A549 treated with RU486 at 1 μM for 4 hours (cell line): ENCODE measurements at places on chromosomes 16 and 17. TPM values are rescaled to one million over a fixed set of nuclear protein-coding genes. Genes with fewer than 3 reads are reported as not detected.

Gene SEC14L5
- 0.05 to 0.09 TPM (median 0.06 TPM) in 4 of 5 replicates, not detected in the other for total RNA-seq

Gene MED31
- total RNA-seq = 26.4 to 37.0 TPM (median 33.1 TPM) in 5 replicates

Gene SEZ6
- total RNA-seq = 0.05 TPM in 1 of 5 replicates, not detected in the others

Gene RTN4RL1
- total RNA-seq = 2.3 to 3.6 TPM (median 2.7 TPM) in 5 replicates

Gene SEPTIN1
- 1.2 to 3.0 TPM (median 2.3 TPM) in 5 replicates for total RNA-seq

Gene CLDN7
- total RNA-seq = 0.57 to 1.5 TPM (median 0.71 TPM) in 5 replicates

Gene PLEKHM1
- 20.5 to 25.9 TPM (median 23.3 TPM) in 5 replicates for total RNA-seq

Gene CACNG3
- total RNA-seq = not detected in 5 replicates

Gene CD300LB
- 0.05 to 0.13 TPM (median 0.07 TPM) in 3 of 5 replicates, not detected in the others for total RNA-seq

Gene WNK4
- total RNA-seq = 0.85 to 1.7 TPM (median 1.4 TPM) in 5 replicates

Gene PLXDC1
- total RNA-seq = 0.09 to 0.86 TPM (median 0.37 TPM) in 4 of 5 replicates, not detected in the other

Gene ANKRD40CL
- total RNA-seq = not detected in 5 replicates

Gene SLC5A11
- 0.40 to 0.58 TPM (median 0.48 TPM) in 5 replicates for total RNA-seq

Gene ICAM2
- total RNA-seq = 0.08 TPM in 1 of 5 replicates, not detected in the others

Gene TMC7
- 7.6 to 12.2 TPM (median 10.8 TPM) in 5 replicates for total RNA-seq

Gene KIFC3
- total RNA-seq = 138 to 197 TPM (median 184 TPM) in 5 replicates

Gene PRAC1
- not detected in 5 replicates for total RNA-seq

Gene PPL
- 1.9 to 2.7 TPM (median 2.4 TPM) in 5 replicates for total RNA-seq

Gene NEUROD2
- total RNA-seq = not detected in 5 replicates

Gene SETD1A
- total RNA-seq = 16.7 to 23.8 TPM (median 21.6 TPM) in 5 replicates

Gene ENPP7
- not detected in 5 replicates for total RNA-seq

Gene CPHXL2
- not detected in 5 replicates for total RNA-seq

Gene RCVRN
- not detected in 5 replicates for total RNA-seq

Gene NLRC3
- 0.01 TPM in 1 of 5 replicates, not detected in the others for total RNA-seq

Gene PABPN1L
- not detected in 5 replicates for total RNA-seq

Gene FBXL16
- total RNA-seq = 1.7 to 3.4 TPM (median 2.9 TPM) in 5 replicates

Gene CNGB1
- total RNA-seq = 0.07 to 0.25 TPM (median 0.13 TPM) in 5 replicates

Gene JMJD6
- 66.9 to 80.7 TPM (median 72.6 TPM) in 5 replicates for total RNA-seq

Gene GLOD4
- total RNA-seq = 86.6 to 158 TPM (median 98.6 TPM) in 5 replicates

Gene FZD2
- total RNA-seq = 27.7 to 45.7 TPM (median 39.2 TPM) in 5 replicates

Gene NOD2
- not detected in 5 replicates for total RNA-seq

Gene IRX6
- not detected in 5 replicates for total RNA-seq

Gene MAPT
- 1.6 to 1.9 TPM (median 1.7 TPM) in 5 replicates for total RNA-seq

Gene GPR142
- 0.07 TPM in 1 of 5 replicates, not detected in the others for total RNA-seq

Gene EIF1
- 1,281 to 1,716 TPM (median 1,378 TPM) in 5 replicates for total RNA-seq

Gene FBXO39
- total RNA-seq = not detected in 5 replicates

Gene CCL14
- total RNA-seq = not detected in 5 replicates

Gene G6PC1
- total RNA-seq = not detected in 5 replicates

Gene CFAP97D1
- total RNA-seq = 0.06 to 0.07 TPM in 2 of 5 replicates, not detected in the others

Gene CLEC19A
- 0.08 to 0.18 TPM (median 0.11 TPM) in 4 of 5 replicates, not detected in the other for total RNA-seq

Gene CCL5
- 0.88 to 2.2 TPM (median 1.5 TPM) in 5 replicates for total RNA-seq

Gene CLEC3A
- not detected in 5 replicates for total RNA-seq

Gene VPS35
- total RNA-seq = 70.3 to 79.8 TPM (median 73.1 TPM) in 5 replicates
